ENCODE measurements at places on chromosomes 3 and 15.

- DNase-seq = no peak
These were observed 73.8 kb downstream of the ABTB1 start for GRCh38 chr3:127746400-127747057.

- DNase-seq = no peak
These were observed 25.8 kb downstream of the KLHL6 start for GRCh38 chr3:183529717-183530116.

GRCh38 chr3:120419797-120420196 is 31.0 kb downstream of the FSTL1 start:
- DNase-seq = no peak

DNA sequence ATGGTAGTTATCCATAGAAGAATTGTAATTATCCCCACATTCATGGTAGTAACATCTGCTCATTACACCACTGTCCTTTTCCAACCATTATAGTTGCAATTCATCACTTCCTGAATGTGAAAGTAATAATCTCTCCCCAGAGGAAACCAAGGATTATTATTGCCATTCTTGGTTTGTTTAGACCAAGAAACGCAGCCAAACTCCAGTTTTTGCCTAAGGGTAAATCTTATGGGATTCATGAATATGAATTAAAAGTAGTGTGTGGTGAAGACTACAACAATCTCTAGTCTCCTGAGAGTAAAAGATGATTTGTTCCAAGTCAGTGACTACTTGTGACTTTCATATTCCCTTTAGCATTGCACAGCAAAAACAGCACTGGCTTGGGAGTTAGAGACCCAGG is 45.7 kb upstream of the ABI3BP start:
- no peak for DNase-seq

- no peak for DNase-seq
These were observed 1352.5 kb downstream of the ZPLD1 start for GRCh38 chr3:103787164-103787871.

GRCh38 chr3:176378789-176379188 is 818.5 kb downstream of the TBL1XR1 start:
- no peak for DNase-seq

DNA sequence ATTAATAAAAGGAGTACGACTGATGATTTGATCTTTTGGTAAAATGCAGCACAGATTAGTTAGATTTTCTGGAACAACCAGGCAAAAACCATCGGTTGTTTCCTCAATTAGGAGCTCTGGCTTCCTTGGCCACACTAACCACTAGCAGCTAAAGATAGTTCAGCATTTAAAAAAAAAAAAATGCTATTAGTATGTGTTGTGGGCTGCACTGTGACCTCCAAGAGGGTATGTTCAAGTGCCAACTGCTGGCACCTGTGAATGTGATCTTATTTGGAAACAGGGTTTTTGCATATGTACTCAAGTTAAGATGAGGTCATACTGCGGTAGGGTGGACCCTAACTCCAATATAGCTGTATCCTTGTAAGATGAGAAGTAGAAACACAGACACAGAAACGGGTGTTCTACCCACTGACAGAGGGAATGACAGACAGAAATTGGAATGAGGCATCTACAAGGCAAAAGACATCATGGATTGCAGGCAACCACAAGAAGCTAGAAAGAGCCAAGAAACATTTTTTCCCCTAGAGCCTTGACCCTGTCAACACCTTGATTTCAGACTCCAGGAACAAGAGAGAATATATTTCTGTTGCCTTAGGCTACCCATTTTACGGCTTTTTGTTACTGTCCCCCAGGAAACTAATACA is 534.6 kb upstream of the ROBO2 start:
- DNase-seq = no peak

DNA sequence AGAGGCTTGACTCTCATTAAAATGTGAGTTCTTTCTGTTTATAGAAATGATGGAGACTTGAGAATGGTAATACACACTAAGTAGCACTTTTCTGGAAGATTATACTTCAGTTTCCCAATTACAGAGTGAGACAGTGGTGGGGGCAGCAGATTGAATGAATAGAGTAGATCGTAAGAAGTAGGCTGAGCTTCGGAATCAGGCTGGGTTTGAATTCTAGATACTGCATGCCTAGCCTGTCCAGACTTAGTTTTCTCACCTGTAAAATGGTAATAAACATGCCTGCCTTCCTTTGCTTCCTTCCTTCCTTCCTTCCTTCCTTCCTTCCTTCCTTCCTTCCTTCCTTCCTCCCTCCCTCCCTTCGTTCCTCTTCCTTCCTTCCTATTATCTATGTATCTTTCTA is 8.1 kb downstream of the IL1RAP start:
- no peak for DNase-seq

- DNase-seq = no peak
These were observed 70.3 kb upstream of the BBX start for GRCh38 chr3:107452436-107452835.

DNA sequence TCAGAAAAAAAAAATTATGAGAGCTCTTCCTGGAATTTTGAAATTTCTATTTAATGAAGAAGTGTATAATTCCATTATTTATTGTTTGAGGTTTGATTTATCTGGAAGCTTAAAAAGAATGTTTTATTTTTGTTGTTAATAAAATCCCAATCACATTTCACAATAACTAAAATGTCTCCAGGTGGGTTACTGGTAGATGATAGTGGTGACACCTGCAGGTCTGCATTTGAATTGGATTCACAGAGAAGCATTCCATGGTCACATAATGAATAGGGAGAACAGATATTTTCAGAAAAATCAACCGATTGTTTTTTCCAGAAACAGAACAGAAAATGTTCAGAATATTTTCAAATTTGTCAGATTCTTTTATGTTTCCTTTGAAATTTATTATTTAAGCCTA is 48.3 kb downstream of the ASB7 start:
- DNase-seq = no peak

- no peak for DNase-seq
These were observed 4.5 kb downstream of the ARPIN start for GRCh38 chr15:89908226-89908625.

GRCh38 chr15:32994810-32995424 is 199.6 kb downstream of the FMN1 start:
- DNase-seq = no peak

DNA sequence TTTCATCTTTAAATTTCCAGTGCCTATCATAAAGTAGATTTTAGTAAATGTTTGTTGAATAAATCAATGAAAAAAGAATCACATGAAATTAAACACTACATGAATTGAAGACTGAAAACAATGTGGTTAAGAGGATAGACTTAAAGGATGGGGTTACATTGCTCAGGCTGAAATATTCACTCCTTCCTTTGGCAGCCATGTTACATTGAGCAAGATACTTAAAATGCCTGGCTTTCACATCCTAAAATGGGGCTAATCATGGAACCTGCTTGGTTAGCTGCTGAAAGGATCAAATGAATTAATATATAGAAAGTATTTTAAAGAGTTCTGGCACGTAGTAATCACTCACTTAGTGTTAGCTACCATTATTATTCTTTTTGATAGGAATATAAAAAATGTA is 196.9 kb upstream of the SLC2A2 start:
- DNase-seq = no peak

DNA sequence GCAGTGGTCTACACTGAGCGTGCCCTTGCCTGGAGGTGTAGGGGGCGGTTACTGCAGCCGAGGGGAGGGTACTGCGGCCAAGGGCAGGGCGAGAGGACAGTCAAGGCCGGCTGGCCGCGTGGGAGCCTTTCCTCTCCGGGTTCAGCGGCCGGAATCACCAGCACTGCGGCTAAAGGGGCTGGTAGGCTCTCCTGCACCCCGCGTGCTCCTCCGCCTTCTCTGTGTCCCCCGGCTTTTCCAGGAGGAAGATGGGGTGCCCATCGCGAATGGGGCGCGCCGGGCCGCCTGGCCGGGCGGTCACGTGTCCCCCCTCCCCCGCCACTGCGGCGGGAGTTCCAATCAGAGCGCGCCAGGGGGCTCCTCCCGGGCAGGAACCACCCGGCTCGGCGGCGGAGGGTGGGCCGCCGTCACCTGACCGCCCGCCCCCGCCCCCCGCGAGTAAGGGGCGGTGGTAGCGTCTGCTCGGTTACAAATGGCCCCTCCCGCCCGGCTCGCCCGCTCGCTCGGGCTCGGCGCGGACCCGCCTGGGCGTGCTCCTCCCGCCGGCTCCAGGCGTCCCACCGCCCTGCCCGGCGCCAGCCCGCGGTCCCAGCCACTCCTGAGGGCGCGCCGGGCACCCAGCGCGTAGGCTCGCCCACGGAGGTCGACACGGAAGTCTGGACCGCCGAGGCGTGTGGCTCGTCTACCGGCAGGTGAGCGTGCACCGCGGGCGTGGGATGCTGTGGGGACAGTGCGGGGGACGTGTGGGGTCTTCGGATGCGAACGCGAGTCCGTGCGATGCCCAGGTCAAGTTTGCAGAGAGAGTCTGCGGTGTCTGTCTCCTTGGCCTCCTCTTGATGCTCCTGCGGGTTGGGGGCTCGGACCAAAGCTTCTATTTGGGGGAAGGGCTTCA is 242.6 kb upstream of the TOPAZ1 start:
- peak; percentile 59 for DNase-seq

GRCh38 chr15:101459579-101460300 is 29.8 kb downstream of the PCSK6 start:
- DNase-seq = no peak

DNA sequence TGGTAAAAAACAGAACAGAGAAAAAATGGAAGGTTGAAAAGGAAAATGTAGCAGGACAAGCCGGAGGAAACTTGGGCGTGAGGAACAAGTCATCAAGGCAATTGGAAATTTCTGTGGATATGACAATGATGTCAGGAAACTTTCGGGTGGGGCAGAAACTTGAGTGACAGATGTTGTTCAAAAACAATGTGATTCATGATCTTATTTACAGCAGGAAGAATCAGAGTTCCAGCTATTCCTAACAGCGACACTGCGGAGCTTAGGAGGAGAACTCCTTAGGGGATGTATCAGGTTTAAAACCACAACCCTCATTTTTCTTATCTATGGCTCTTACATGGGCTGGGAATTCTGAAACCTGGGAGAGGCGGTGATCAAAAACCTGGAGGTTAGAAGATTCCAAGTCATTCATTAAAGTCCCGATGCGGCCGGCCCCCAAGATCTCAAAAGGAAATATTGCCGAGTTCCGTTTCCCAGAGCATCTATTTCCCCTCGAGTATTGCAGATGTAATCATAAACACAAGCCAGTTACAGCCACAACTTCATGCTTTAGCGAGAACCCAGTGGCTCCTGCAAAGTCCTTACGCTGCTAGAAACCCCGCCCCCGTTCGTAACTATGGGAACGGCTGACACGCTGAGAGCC is 659 bp upstream of the ARRDC4 start:
- DNase-seq = no peak

- no peak for DNase-seq
These were observed 222.8 kb upstream of the TLE3 start for GRCh38 chr15:70320482-70320881.

- DNase-seq = no peak
These were observed 713.3 kb upstream of the GBE1 start for GRCh38 chr3:82474711-82475110.

GRCh38 chr3:52432691-52433141 is 12.2 kb downstream of the SEMA3G start:
- DNase-seq = no peak

- DNase-seq = no peak
These were observed 61.9 kb downstream of the VGLL3 start for GRCh38 chr3:86929046-86929445.

DNA sequence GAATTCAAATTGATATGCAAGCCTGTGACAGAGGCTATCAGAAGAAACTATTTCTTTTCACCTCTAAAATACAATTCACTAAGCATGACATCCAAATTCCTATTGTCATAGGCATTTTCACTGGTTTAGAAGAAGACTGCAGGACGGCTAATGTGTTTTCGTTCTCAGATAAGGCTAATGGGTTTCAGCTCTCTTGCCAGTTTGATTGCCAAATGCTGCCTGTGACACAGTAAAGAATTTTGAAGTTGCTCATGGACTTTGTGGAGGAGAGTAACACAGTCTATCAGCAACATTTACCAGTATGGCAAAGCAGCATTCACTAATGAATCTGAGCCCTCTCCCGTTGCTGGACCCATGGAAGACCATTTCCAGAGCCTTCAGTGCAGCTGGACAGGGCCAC is 948.1 kb downstream of the FHIT start:
- DNase-seq = no peak

- no peak for DNase-seq
These were observed 36.8 kb downstream of the ADCY5 start for GRCh38 chr3:123412076-123412475.

- no peak for DNase-seq
These were observed 12.7 kb downstream of the FAM240A start for GRCh38 chr3:46624975-46625490.

- no peak for DNase-seq
These were observed 67.6 kb upstream of the CFAP20DC start for GRCh38 chr3:59117396-59117795.

DNA sequence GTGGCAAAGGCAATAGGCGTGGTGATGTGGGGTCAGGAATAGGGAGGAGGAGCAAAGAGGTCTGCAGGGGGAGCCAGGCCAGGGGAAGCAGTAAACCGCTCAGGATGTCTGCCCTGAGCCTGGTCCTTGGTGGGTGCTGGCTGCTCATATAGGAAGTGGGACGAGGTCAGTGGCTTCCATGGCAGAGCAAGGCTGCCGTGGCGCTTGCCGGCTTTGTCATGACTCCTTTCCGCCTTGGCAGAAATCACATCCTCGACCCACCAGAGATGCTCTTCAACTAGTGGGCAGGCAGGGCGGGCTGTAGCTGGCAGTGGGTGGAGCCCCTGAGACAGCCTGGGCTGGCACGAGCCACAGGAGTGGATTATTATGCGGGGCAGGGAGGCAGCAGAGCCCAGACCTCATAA is 13.1 kb upstream of the SKOR1 start:
- DNase-seq = no peak

DNA sequence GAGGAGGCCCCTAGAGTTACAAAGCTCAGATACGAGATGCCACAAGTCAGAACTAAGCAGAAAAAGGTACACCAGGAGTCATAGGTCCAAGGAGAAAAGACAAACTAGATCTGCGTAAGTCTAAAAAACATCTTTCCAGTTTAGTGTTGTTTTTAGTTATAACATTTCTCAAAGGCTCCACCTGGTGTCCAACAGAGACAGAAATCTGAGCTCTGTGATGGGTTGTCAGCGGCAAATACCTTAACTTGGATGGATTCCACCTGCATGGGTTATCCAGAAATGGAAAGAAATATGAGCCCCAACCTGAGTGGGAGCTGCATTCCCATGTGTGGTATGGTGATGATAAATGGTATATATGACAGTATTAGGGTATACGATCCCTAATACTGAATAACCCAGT is 238.6 kb upstream of the CHRM5 start:
- no peak for DNase-seq

- no peak for DNase-seq
These were observed 36.6 kb downstream of the DMXL2 start for GRCh38 chr15:51585986-51586385.
